ENCODE measurements at places on chromosomes 12 and 14.
A peak's percentile ranks its signal among the peaks of the same experiment; 100 is the strongest.

- DNase-seq: no peak
These were observed 203.5 kb upstream of the PLXNC1 start for GRCh38 chr12:93944911-93945310.

DNA sequence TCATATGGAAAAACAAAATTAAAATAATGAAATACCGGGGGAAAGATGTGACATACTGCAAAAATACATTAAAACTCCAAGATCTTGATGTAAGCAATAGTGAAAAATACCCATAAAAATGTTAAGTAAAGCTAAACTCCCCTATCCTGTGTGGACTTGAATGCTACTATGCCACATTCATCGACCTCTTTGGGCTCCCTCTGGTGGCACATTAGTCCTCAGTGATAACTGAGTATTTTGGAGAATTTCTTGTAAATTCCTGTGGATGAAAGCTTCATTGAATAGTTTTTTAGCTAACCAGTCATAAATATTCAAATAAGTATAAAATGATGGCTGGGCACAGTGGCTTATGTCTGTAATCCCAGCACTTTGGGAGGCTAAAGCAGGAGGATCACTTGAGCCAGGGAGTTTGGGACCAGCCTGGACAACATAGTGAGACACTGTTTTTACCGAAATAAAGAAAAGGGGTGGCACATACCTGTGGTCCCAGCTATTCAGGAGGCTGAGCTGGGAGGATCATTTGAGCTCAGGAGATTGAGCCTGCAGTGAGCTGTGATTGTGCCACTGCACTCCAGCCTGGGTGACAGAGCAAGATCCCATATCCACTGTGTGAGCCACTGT is 42.4 kb upstream of the SGPP1 start:
- DNase-seq: no peak

- DNase-seq: no peak
These were observed 38.5 kb downstream of the RIN3 start for GRCh38 chr14:92552066-92552465.

GRCh38 chr14:99401621-99402284 is 78.9 kb downstream of the SETD3 start:
- no peak for DNase-seq

GRCh38 chr14:50667996-50668825 is at the start of gene SAV1:
Gene SAV1, minus strand, starts transcription at chr14:50668306. Its CDS starts 339 bp downstream, at chr14:50667967.
- peak; percentile 99 for DNase-seq

DNA sequence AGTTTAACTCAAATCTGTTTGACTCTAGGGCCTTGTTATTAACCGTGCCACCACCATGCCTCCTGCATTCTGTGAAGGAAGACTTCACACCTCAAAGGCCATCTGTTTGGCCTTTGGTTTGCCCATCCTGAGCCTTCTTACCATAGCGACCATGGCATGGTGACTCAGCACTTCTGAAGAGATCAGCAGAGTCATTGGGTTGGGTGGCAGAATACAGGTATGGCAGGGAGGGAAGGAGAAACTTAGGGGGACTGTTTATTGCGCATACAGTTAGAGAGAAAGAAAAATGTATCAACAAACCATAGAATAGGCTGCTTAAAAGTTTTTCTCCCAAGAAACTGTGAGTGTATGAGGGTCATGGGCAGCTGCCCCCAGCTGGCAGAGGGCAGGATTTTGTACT is 49.2 kb downstream of the DAD1 start:
- no peak for DNase-seq

DNA sequence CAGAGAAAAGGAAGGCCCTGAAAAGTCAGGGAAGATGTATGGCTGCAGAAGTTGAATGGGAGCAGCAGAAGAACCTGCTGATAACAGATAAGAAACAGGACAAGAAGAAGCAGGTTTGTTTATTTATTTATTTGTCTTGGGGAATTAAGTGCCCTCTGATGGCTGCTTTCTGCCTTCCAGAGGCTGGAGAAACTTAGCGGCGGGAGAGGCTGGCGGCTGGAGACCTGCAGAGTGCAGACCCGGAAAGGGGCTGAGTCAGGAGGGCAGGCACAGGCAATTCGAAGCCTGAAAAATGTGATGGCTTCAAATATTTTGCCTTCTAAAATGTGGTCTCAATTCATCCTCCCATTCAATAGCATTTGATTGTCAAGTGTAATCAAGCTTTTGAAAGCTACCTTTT is 168.2 kb upstream of the GZMB start:
- DNase-seq: no peak

DNA sequence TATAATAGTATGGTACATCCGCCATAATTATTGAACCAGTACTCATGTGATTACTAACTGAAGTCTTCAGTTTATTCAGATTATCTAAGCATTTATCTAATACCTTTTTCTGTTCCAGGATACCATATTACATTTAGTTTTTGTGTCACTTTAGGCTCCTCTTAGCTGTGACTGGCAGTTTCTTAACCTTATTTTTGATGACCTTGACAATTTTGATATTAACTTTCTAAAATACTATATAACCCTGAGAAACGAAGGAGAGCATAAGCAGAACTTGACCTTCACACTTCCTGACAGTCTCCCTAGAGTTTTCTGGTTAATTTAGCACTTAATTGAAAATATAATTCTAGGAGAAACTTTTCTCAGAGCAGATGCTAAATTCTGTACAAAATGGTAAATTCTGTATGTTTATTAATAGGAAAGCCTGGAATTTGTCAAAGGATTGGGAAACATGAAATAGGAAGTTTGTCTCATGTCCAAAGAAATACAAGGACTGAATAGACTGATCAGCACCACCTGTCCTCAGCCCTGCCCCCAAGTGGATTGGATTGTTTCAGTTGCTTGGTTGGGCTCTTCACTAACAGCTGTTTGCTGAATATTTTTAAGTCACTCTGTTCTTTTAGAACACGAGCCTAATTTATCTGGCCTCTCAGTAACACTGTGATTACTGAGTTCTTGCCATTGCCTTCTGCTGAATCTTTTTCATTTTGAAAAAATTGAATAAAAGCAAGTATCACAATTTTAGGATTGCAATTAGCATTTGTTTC is 6.0 kb downstream of the BICDL1 start:
- DNase-seq: no peak

DNA sequence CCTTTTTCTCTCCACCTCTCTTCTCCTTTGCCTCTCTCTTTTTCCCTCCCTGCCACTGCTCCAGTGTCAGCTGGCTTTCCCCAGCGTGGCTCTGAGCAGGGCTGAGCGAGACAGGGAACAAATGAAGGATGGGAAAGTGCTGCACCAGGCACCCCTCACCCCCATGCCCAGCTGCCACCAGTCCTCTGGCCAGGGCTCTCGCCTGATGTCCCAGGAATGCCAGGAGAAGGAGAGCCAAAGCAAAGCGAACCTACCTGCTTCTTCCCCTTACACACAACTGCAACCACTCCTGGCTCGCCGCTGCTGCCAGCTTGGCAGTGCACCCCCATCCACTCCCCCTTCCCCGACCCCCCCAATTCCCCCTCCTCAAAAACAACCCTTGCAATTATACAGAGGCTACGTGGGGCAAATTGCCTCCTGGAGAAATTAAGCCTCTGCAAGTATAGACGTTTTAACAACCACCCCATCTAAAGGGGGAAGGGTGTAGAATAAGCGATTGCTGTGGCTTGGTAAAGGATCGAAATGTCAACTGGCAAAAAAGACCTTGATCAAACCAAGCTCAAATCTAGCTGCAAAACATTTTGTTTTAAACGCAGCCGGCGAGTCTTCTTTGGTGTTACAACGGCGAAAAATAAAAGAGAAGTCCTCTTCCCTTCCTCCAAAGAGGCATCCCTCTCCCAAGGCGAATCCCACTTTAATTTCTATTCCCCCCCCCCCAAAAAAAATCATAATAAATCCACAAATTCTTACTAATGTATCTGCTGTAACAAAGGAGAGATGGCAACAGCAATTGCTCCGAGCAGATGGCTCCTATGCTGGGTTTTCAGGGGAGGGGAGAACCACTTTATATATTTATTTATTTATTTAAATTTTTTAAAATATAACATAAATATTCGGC is 2.9 kb downstream of the BCL11B start:
- no peak for DNase-seq

DNA sequence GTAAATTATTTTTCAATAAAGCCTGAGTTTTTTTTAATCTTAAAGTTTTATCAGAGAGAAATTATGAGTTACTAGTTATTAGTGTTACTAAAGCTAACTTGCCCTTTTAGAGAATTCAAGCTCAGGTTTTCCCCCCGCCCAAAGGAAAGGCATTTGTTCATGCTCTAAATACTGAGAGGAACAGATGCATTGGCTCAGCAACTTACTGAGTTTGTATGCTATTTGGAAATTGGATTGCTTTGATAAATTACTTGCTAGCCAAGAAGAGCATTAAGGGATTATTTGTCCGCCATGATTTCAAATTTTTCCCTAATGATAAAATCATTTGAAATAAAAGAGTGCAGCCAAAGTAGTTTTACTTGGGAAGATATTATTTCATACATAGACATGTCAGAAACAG is 149.4 kb downstream of the METTL25 start:
- no peak for DNase-seq

- no peak for DNase-seq
These were observed 16.4 kb downstream of the PAPLN start for GRCh38 chr14:73253721-73254120.

GRCh38 chr14:39396448-39396847 is 35.8 kb downstream of the FBXO33 start:
- DNase-seq: no peak

Measured in right kidney (tissue), 9 donors.